ENCODE measurements at places on chromosomes 2 and 18. TPM values are rescaled to one million over a fixed set of nuclear protein-coding genes. Genes with fewer than 3 reads are reported as not detected.

GRCh38 chr2:18319987-18320386, 240.5 kb downstream of the RDH14 start:
- DNase-seq, result no peak

DNA sequence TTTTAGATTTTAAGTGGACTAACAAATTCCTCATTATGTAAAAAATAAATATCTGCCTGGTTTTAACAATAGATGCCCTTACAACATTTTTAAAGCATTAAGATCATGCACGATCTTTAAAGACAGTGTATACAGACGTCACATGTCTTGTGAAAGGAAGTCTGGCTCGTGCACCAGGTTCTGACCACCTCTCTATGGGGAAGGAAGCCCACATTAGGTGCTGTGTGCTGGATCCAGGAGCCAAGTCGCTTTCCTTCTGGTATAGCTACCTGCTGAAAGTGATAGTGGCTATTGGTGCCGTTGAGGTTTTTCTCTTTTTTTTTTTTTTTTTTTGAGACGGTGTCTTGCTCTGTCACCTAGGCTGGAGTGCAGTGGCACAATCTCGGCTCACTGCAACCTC, 116.5 kb downstream of the NCK2 start:
- no peak for DNase-seq

DNA sequence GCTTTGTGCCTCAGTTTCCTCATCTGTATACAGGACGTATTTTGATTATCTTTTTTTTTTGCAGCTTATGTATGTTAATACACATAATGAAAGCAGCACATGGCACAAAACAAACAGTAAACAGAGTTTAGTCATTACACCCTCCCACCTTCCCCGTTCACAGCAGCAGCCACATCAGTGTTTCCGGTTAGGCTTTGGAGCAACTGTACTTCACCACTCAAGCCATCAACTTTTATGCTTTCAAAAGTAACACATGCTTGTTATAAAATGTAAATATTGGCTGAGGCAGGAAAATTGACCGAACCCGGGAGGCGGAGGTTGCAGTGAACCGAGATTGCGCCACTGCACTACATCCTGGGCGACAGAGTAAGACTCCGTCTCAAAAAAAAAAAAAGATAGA, 117.3 kb downstream of the MTCL1 start:
- DNase-seq, result no peak

DNA sequence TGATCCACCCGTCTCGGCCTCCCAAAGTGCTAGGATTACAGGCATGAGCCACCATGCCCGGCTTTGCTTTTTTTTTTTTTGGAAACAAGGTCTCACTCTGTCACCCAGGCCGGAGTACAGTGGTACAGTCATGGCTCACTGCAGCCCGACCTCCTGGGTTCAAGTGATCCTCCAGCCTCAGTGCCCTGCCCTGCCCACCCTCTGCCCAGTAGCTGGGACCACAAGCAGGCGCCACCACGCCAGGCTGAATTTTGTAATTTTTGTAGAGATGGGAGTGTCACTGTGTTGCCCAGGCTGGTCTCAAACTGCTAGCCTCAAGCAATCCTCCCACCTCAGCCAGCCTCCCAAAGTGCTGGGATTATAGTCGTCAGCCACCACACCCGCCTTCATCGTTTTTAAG, 11.6 kb upstream of the PSD4 start:
- DNase-seq, result no peak

DNA sequence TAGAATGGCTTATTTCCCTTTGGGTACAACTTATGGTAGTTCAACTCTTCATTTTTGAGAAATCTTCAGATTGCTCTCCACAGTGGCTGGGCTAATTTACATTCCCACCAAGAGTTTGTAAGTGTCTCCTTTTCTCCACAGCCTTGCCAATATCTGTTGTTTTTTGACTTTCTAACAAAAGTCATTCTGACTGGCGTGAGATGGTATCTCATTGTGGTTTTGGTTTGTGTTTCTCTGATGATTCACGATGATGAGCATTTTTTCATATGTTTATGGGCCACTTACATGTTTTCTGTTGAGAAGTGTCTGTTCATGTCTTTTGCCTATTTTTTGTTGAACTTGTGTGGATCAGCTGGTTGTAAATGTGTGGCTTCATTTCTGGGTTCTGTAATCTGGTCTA, 871.0 kb downstream of the EPHA4 start:
- DNase-seq, result no peak

DNA sequence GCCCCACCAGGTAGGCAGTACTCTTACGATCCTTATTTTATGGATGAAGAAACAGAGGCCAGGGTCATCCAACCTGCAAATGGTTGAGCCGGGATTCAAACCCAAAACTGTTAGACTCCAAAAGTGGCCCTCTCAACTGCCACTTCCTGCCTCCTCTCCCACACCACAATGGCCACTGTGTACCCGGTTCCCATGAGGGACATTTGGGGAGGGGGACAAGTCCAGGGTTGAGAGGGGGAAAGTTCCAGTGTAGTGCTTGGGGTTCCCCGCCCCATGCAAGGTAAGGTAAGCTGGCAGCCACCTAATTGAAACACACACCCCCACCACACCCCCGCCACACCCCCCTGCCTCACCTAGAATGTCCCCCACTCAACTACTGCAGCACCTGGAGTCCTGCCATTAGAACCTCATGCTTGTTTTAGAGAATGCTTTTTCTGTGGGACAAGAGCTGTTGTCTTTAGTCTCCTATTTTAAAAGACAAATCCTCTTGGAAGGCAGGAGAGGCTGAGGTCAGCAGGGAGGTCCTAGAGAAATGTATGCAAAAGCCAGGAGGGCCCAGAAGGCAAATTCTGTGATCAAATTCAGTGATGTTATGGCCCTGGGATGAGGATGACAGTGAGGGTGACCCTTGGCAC, 145.2 kb downstream of the ZFP36L2 start:
- DNase-seq, result no peak

GRCh38 chr2:10864251-10864650, 47.5 kb upstream of the KCNF1 start:
- no peak for DNase-seq

GRCh38 chr18:6947338-6948030, 170.1 kb downstream of the LAMA1 start:
- DNase-seq, result no peak

- DNase-seq, result peak; percentile 70
Measured at GRCh38 chr2:241009601-241010530, 11.4 kb downstream of the SNED1 start.

GRCh38 chr2:116250376-116250775, 1564.1 kb upstream of the DDX18 start:
- no peak for DNase-seq

DNA sequence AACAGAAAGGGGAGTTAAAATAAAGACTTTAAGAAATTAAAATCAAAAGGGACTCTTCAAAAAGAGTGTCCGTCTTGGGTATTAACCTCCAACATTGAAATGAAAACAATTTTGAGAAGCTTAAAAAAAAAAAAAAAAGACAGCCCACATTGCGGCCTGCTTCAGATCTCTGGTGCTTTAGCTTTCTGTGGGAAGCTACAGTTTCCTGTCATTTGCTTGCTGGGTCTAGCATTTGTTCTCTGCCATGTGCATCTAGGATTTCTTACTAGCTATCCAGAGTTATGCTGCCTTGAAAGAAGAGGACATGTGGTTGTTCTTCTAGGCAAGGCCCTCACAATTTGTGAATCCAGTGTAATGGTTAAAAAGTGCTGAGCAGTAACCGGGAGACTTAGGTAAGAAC, 375.3 kb downstream of the SLC4A3 start:
- DNase-seq, result no peak

- no peak for DNase-seq
Measured at GRCh38 chr2:105394951-105395611, 3.8 kb downstream of the FHL2 start.

- no peak for DNase-seq
Measured at GRCh38 chr2:157696036-157696435, 67.4 kb upstream of the ACVR1C start.

GRCh38 chr2:134774786-134775641, 56.2 kb upstream of the TMEM163 start:
- DNase-seq, result no peak

GRCh38 chr2:132860220-132860619, 190.2 kb upstream of the LYPD1 start:
- DNase-seq, result no peak

DNA sequence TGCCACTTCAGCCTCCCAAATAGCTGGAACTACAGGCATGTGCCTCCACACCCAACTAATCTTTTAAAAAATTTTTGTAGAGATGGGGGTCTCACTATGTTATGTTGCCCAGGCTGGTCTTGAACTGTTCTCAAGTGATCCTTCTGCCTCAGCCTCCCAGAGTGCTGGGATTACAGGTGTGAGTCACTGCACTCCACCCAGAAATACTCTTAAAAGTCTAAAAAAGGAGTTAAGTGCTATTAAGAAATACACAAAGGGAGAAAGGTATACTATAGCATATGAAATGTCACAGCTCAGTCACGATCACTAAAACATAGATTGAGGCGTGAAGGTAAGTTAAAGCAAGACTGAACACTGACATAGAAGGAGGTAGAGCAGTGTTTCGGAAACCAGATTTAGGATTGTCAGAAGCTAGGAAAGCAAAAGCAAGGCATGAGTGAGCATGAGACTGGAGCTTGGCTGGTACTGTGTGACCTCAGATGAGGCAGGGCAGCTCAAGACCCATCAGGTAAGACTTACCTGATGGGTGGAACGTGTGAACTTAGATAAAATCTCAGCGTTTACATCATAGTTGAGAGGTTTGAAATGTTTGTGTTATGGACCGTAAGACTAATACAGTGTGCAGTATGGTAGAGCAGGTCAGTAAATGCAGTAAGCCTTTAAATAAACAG, 9.2 kb downstream of the CCNYL1 start:
- no peak for DNase-seq

- DNase-seq, result no peak
Measured at GRCh38 chr2:190933361-190933760, 52.7 kb downstream of the GLS start.

- DNase-seq, result no peak
Measured at GRCh38 chr18:76437011-76437410, 58.0 kb downstream of the ZNF516 start.

Gene SAG
- total RNA-seq, result not detected

Gene UBXN2A
- 21.2 TPM for total RNA-seq

Gene SFT2D3
- total RNA-seq, result 3.1 TPM

Gene ASXL3
- 3.2 TPM for total RNA-seq

Gene TTN
- total RNA-seq, result 3,032 TPM
